ENCODE measurements at places on chromosomes 3 and 15.

- no peak for DNase-seq
Measured at GRCh38 chr3:8709287-8709686, 24.3 kb upstream of the CAV3 start.

- no peak for DNase-seq
Measured at GRCh38 chr15:101420232-101420631, 69.3 kb downstream of the PCSK6 start.

DNA sequence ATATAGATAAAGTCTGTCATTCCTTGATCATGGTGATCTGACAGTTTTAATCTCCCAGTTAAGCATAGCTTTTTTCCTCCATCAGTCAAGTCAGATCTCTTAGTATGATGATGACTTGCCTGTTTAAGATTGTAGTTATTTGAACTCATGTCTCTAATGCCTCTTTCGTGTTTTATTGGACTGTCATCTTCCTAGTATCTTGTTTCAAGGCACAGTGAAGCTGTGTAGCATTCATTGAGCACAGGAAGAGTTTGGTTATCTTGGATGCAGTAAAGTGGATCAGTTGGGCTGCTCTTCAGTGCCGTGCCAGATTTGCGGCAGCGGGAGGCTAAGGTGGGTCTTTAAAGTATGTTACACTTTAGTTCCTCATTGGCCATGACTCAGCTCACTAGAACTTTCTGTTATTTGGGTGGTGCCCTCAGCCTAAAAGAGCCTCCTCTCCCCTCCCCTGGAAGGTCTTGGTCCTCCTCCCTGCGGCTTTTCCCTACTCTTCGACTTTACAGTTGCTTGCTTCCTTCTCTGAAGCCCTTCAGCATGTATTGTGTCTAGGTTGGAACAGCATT is 45.7 kb upstream of the SKOR1 start:
- DNase-seq = peak; percentile 14

DNA sequence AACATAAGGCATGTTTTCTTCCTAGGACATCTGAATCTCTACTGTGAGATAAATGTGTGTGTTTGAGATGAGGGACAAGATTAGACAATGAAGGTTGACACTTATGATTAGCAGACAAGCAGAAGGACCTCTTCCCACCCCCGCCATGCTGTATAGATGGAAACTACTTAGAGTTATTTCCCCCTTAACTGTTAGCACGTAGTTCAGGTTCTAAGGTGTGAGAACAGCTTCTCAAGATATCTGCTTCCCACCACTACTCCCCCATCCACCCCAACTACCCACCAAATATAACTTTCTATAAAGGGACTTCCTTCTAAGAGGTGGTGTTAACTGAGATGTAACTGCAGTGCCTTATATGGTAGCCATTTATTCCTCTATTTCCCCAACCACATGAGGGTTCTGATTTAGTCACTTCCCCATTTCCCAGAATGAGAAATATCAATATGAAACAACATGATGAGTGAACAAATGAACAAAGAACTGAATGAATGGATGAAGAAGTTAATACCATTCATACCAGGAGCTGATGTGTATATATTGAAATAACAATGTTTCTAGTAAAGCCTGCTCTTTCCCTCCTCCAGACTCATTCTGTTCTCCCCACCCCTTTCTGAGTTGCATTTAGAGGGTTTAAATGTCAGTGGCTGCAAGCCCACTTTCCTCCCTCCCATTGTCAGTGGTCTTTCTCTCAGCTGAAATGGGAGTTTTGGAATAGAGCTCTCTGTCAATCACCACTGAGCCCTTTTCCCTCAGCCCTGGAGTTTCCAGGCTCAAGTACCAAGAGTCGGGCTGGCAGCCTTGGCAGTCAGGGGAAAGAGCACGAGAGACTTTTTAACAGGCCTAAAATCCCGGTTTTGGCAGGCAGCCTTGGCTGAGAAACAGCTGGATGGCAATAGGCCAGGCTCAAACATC is 7.7 kb upstream of the RFTN1 start:
- no peak for DNase-seq

- no peak for DNase-seq
Measured at GRCh38 chr3:110323349-110323748, 748.3 kb upstream of the NECTIN3 start.

- no peak for DNase-seq
Measured at GRCh38 chr3:78765671-78766485, 1001.9 kb downstream of the ROBO1 start.

DNA sequence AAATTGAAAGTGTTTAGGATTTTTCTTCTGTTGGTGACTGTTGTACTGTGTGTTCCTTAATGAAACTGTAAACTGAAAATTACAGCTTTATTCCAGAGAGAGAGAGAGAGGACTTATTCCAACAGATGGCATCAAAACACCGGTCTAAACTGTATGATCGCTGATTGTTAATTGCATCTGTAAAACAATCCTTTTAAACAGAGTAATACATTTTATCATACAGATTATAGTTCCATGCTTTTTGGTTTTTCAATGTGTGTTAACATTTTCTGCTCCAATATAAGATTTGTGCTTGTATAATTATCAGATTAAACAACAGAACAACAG is 289.7 kb upstream of the DNAJC19 start:
- DNase-seq = no peak

GRCh38 chr3:192831111-192831644 is 86.5 kb downstream of the MB21D2 start:
- no peak for DNase-seq

DNA sequence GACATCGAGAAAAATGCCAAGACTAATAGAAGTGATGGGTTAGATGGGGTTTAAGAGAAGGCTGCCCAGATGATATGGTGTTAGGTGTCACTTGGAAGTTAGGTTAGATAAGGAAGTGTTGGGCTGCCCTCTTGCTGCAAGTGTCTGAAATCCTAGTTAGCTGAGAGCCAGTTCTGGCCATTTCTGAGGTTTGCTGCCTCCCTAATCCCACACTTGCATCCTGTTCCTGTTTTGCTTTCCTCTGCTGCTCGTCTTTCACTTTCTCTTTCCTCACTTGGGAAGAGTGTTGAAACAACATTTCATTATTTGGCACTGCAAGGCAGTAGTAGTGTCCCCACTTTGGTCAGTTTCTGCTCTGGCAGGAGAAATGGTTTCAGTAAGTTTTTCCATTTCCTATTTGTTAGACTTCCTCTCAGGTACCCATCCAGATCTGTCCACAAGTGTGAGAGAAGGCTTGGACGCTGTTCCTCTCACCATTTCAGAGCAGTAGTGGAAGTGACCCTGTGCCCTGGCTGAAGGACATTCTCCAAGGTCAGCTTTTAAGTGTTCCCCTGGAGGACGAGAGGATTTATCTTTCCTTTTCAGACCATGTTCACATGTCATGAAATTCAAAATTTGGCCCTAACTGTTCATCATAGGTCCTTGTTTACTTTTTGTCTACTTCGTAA is 93.3 kb downstream of the ADAMTSL3 start:
- DNase-seq = no peak

GRCh38 chr15:41585127-41586047 is 26.4 kb downstream of the TYRO3 start:
- DNase-seq = peak; percentile 47

DNA sequence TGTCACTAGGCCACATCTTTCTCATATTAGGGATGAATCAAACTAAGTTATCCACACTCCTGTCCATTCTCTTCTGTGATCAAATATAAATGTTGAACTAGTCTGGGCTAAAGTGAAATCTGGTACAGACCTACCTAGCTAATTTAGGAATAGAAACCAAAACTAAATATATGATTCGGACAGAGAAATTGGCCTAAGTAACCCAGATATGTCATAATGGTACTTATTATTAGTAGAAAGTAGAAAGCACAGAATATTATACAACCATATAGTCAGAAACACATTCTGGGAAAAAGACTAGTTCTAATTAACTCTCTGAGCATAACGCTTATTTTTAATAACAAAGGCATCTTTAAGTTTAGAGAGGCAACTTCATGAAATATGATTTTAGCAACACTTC is 389.0 kb downstream of the LSAMP start:
- DNase-seq = no peak

DNA sequence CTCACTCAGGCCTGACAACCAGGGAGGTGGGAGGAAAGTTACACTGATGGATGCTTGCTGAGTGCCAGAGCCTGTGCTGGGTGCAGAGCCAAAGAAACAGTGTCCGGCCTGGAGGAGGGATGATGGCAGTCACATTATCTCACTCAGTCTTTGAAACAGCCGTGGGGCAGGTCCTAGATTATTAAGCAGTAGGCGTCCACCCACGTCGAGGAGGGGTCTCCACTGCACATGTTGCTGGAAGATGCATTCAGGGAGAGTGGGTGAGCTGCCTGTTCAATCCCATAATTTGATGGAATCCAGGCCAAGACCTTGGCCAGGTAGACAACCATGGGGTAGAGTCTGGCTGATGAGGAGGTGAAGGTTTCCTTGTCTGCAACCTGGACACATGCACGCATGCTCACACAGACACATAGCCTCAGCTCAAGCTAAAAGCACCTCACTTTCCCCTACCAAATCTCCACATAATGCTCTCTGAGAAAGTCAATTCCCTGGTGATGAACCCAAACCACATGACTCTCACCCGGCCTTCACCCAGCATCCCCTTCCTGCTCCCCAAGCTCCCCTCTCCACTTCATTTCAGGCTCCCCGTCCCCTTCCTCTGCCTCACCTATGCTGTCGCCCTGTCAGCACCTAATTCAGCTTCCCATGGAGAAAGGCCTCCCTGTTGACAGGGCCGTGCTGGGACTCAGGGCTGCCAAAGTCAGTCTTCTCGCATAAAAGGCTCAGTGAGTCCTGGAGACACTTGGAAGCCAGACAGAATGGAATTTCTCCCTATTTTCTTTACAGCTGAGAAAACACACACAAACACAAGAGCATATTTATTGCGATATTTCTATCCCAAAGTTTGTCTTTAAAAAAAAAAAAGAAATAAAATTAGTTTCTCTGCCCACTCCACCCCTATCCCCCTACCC is 29.8 kb downstream of the ACAN start:
- DNase-seq = no peak

- no peak for DNase-seq
Measured at GRCh38 chr3:150319900-150320299, 88.2 kb upstream of the TSC22D2 start.

DNA sequence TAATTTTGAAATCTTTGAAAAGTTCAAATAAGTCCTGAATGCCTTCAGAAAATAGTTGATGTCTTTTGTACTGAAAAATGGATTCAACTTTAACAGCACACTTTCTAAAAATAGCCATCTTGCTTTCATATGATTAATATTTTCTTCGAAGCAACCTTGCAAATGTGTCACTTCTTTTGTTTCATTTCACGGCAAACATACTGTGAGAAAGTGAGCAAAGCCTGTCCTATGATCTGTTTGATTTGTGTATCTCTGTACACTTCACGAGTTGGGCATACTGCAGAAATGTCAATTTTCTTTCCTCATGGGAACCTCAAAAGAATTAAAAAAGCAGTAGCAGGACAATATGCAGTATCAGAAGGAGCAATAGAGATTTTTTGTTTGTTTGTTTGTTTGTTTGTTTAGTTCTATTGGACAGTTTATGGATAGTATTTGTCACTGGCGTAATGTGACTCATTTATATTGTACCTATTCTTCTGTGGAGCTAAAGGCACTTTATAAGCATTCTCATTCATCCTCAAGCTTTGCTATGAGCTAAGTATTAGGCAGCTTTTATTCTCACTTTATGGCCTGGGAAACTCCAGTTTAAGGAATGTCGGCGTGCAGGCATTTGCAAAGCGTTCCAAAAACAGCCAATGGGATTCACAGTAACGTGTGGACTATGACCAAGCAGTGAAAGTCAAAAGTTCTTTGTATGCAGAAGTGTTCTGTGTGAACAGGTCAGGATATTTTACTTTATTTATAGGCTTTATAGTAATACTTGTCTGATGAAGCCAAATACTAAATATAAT is 572.0 kb downstream of the NAALADL2 start:
- DNase-seq = no peak

DNA sequence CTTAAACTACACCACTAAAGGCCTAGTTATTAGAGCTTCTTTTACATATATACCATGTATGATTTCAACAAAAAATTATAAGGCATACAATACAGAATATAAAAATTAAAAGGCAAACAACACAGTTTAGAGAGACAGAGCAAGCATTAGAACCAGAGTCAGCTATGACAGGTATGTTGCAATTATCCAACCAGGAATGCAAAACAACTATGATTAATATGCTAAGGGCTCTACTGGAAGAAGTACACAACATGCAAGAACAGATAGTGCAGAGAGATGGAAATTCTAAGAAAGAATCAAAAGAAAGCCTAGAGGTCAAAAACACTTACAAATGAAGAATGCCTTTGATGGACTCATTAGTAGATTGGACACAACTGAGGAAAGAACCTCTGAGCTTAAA is 39.6 kb downstream of the CCDC54 start:
- DNase-seq = no peak

DNA sequence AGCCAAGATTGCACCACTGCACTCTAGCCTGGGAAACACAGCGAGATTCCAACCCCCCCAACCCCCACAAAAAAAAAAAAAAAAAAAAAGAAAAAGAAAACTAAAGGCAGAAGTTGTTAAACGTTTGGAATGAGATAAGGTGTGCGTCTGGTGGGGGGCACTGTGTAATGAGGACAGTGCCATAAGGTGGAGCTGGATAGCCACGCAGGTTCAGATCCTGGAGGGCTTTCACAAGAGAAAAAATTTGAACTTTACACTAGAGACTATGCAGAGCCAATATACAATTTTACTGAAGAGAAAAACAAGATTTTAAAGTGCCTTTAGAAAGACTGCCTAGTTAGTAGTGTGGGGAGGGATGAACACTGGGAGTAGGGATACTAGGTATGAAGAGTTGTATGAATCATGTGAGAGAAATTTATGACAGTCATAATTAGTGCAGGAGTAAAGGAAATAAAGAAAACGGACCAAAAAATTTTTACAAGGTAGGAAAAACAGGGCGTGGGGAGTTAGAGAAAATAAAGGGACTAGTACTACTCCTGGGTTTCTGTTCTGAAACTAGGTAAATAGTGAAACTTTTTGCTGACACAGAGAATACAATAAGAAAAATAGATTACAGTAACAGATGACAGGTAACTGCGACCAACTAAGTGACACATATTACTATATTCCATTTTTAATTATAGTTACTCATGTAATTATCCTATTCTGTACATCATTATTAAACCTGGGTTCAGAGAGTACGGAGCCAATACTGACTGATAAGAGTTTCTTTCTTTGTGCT is 108.1 kb downstream of the PEAK1 start:
- DNase-seq = no peak

- DNase-seq = peak; percentile 32
Measured at GRCh38 chr15:38414357-38414756, 39.6 kb upstream of the FAM98B start.

GRCh38 chr15:42065033-42065432 is 29.3 kb downstream of the PLA2G4D start:
- DNase-seq = peak; percentile 9

- DNase-seq = no peak
Measured at GRCh38 chr3:40325465-40325864, 16.0 kb downstream of the EIF1B start.

DNA sequence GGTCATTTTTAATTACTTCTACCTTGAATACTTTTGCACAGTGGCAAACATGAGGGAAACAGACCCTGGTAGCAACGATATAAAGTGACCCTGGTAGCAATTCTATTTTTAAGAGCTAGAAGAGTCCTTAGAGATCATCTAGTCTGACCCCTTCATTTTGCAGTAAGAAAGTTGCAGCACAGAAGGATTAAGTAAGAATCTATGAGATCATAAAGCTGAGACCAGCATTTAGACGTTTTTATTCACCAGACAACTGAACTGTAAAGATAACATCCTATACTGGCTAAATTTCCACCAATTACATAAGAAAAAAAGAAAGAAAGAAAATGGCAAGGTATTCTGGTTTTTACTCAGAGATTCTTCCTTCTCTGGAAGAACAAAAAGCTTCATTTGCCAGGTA is 49.9 kb downstream of the LRRFIP2 start:
- DNase-seq = peak; percentile 56
